ENCODE measurements at places on chromosomes 1 and 21.

GRCh38 chr1:147201276-147201675, 23.9 kb downstream of the FMO5 start:
- DNase-seq: no peak

DNA sequence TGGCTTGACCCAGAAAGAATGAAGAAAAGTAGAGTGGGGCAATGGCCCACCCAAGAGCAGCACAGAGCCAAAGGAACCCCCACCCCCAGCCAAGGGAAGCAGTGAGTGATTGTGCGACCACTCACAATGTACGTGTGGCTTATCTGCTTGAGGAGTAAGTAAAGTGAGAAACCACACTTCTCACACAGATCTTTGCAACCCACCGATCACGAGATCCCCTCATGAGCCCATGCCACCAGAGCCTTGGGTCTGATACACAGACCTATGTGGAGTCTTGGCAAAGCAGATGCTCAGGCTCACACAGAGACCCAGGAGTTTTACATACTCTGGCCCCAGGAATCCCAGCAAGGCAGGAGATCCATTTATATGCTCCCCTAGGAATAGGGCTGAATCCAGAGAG, 14.0 kb upstream of the SLC9C2 start:
- no peak for DNase-seq

- no peak for DNase-seq
Measured at GRCh38 chr1:238279694-238280380, 389.1 kb upstream of the ZP4 start.

- no peak for DNase-seq
Measured at GRCh38 chr21:35377505-35378090, 328.5 kb upstream of the RUNX1 start.

- DNase-seq: no peak
Measured at GRCh38 chr1:76300556-76300955, 226.0 kb downstream of the ST6GALNAC3 start.

DNA sequence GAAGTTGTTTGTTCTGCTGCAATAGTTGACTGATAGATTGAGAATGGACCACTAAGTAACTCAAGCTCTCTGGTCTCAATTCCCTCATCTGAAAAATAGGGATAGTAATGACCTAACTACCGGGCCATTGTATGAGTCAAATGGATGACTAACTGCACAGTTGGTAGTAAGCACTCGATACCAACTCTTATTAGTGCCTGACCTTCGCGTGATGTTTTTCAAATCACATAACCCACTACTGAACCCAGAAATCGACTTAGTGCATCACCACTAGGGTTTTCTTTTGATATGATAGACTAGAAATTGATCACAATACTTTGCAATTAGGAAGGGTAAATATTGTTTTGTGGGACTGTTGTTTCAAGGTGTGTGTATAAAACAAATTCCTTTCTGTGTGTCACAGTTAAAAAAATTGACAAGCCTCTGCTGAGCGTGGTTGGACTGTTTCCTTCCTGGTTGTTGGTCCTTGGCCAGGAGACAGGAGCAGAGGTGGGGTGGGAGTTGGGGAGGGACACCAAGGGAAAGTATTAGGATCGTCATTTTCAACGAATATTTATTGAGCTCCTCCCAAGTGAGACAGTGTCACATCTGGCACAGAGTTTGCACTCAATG, 54.0 kb upstream of the LRP8 start:
- DNase-seq: no peak

Data from stimulated activated CD8-positive, alpha-beta memory T cell treated with anti-CD3 and anti-CD28 coated beads, Interleukin-15, amount 100 ng/mL, for 1 hour (primary cell).